Dermis blood vessel endothelial cell (primary cell): ENCODE measurements at places on chromosomes 3 and 15. TPM values are rescaled to one million over a fixed set of nuclear protein-coding genes. Genes with fewer than 3 reads are reported as not detected.

Gene SCN11A
- under 0.01 TPM in 1 of 2 replicates, not detected in the other for total RNA-seq

Gene ROPN1
- total RNA-seq: not detected in 2 replicates

DNA sequence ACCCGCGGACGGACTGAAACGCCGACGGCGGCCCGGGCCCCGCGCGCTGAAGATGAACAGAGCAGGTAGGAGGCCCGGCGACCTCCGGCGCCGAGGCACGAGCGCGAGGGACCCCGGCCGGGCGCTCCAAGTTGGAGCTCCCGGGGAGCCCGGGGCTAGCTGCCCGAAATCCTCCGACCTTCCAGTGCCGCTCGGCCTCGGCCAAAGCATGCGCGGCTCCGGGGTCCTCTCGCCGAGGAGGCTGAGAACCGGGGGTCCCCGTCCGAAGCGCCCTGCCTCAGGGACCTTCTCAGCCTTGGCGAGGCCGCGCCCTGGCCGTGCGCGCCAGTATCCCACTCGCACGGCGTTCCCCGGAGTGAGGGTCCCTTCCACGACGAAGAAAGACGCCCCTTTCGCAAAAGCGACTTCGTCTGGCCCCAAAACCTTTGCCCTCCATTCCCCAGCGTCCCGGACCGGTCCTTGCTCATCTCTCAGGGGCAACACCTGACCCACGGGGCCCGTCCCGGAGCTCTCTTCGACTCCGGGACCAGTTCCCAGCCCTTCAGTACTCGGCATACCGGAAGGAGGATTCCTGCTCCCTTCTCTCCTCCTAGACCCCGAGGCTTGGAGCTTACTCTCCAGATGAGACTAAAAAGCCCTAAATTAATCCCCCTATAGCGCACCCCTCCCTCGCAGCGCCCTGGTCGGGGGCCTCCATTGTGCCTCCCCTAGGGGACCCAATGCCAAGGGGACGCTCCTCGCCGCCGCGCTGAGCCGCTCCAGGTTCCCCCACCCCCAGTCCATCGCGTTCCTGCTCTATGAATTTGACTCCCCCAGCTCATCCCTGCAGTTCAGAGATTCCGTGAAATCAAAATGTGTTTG, 7.7 kb upstream of the FGD5 start:
- peak; percentile 49 for DNase-seq

DNA sequence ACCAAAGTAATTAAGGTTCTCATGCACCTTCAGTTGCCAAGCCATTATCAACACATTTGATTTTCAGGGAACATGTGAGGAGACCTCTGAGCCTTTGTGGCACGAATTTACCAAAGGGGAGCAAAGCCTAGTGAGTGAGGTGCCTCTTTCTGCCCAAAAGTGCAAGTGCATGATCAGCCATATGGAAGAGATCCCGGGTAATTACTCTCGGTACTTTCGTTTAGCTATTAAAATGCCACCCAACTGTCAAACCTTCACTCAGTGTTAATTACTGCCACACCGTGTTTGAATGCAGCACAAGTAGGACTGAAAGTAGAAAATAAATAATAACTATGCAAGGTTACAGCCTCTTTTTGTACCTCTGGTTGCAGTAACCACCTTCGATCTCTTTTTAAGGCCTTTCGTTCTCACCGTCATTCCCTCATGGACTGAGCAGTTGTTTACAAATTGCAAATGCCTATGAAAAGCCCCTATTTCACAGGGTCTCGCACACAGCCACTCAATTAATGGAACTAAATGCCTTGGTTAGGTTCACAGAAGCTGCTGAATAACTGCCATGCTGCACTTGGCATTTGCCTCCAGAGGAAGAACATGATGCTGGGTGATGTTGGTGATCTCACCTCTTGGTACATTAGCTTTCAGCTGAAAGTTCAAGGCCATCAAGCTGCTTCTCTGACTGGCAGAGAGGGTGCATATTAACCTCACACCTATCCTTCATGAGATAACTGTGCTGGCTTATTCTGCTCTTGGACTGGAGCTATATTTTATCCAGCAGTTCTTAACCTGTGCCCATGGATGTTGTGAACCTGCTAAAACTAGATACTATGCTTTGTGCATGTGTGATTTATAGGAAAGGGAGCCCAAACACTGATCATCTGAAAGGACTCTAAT, 69.9 kb downstream of the TNIK start:
- DNase-seq: no peak

DNA sequence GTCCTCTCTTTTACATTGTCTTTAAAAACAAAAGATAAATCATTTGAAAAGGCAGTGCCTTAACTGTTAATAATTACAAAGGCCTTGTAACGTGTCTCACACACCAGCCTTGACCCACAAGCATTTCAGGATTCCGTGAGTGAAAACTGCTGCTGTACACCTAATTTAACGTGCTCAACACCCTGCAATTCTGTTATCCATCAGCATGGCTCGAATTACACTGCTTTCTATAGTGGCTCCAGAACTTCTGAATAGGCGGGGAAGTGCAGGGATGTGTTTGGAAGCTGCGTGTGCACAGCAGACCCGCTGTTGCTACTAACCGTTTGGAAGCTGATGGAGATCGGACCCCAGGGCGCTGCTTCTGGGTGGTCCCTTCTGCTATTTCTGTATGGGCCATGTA, 9.9 kb upstream of the ETFA start:
- no peak for DNase-seq

DNA sequence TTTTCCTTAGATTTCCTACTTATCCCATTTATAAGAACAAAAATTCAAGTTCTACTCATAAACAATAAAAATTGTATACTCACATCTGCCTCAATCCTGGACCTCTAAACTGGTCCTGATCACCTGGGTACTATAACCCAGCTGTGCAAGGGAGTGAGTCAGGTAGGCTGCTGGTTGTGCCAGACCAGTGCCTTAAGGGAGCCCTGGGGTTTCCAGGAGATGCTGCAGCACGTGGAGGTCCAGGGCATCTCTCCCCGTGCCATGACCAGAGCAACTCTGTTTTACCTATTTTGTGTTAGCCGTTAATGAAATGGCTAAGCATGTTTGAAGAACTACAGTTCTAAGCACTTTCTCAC, 140.2 kb upstream of the TRIM42 start:
- DNase-seq: no peak
